ENCODE measurements at places on chromosomes 7 and 10.

DNA sequence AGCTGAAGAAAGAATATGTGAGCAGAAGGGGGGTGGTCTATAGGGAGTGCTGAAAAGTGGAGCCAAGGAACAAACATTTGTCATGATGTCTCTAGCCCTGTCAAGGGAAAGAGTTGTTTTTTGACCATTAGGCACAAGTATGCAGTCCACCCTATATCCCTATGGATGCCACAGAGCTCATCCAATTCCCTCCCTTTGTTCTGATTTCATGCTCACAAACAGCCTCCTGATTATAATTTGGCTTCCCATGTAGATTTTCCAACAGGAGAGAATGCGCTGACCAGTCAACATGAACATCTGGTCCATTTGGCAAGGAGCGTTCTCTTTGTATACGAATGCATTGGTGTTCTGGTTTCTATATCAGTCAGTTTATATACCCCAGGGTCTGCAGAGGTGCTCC is 12.1 kb upstream of the CEP41 start:
- no peak for DNase-seq

DNA sequence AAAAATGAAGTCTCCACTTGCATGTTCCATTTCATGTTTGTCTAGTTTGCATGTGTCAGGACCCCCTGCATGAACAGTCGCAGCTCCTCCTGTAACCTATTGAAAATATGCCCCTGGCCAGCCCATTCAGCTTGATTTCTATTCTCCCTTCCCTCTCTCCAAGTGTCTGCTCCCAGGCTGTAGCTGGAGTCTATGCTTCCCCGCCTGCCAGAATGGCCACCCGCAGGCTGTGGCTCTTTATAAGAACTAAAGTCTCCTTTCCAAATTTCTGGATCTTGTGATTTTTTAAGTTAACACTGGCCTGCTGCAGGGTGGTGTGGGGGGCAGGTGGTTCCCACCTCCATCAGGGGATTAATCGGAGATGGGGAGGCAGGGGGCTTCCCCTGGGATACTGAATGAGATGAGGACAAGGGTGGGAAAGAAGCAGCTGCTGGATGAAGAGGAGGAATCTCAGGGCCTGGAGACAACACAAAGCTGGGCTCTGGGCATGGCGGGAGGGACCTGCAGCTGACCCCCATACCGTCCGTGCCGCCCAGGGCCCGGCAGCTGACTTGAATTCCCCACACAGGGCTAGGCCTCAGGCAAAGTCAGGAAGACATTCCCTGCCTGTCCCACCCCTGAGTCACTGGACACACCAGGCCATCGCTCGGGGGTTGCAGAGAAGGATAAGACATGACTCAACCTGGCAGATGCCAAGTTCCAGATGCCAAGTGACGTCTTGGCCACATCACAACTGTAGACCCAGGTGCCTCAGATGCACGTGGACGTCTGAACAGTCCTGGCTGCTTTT is 399.5 kb upstream of the FOXK1 start:
- DNase-seq, result no peak

GRCh38 chr7:30352169-30352568 is 67.8 kb downstream of the ZNRF2 start:
- DNase-seq, result no peak

GRCh38 chr10:43235070-43235900 is 31.6 kb downstream of the RASGEF1A start:
- DNase-seq, result no peak

- no peak for DNase-seq
These were observed 49.5 kb upstream of the DNAJC1 start for GRCh38 chr10:22053048-22053447.

- no peak for DNase-seq
These were observed 1.2 kb downstream of the TSPAN12 start for GRCh38 chr7:120856621-120857352.

GRCh38 chr7:15515252-15515651 is 46.6 kb downstream of the AGMO start:
- DNase-seq, result no peak

DNA sequence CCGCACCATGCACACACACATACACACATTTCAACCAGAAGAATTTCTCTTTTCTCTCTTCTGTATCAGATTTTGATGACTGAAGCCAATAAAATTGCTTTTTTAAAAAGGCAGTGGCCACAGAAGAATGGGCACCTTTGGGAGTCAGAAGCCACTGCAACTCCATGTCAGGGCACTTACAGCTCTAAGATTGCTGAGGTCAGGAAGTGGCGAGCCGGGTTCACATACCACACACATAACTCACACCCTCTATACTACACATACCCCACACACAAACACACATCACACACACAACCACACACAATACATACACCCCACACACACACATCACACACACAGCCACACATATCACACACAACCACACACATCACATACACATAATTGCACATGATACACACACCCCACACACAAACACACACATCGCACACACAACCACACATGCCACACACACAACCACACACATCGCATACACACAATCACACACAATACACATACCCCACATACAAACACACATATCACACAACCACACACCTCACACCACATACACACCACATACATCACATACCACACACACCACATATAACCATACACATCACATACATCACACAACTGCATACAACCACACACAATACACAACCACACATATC is 31.2 kb downstream of the GPRIN2 start:
- DNase-seq, result no peak

DNA sequence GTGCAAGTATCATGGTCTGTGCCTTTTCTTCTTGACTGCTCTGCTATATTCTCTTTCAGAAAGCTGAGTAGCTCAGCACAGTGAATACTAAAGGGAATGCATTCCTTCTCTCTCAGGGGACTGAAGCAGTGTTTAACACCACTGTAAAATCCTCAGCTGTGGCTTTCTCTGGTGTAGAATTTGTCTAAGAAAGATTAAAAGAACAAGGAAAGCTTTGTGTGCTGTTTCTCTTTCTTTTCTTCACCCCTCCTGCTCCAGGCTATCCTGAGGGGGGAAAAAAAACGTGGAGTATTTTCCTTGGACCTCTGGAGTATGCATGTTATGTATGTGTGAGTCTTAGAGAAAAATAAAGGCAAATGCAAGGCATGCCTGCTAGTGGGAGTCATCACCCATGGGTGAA is 383.9 kb downstream of the AUTS2 start:
- no peak for DNase-seq

GRCh38 chr10:129883029-129883428 is 81.0 kb downstream of the EBF3 start:
- no peak for DNase-seq

- DNase-seq, result no peak
These were observed 19.8 kb downstream of the TSPAN13 start for GRCh38 chr7:16773326-16773725.

GRCh38 chr7:5634107-5634950 is 147.1 kb downstream of the RNF216 start:
- peak; percentile 70 for DNase-seq

DNA sequence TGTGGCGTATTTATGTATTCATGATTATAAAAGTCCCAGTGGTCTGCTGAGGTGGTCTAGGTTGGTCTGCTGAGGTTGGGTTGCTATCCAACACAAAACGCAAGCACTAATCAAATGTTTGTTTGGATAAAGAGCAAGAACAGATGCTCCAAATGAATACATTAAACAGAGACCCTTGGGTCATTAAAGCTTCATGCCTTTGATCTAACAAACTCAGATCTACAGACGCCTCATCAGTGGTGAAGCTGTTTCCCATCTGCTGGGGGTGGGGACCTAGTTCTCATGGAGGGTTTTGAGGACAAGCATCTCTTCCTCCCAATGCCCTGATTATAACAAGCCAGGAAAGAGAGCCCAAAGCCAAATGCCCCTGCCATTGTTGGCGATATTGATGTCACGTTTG is 786.7 kb downstream of the NRG3 start:
- no peak for DNase-seq

GRCh38 chr7:151405588-151405987 is 4.2 kb downstream of the WDR86 start:
- DNase-seq, result no peak

DNA sequence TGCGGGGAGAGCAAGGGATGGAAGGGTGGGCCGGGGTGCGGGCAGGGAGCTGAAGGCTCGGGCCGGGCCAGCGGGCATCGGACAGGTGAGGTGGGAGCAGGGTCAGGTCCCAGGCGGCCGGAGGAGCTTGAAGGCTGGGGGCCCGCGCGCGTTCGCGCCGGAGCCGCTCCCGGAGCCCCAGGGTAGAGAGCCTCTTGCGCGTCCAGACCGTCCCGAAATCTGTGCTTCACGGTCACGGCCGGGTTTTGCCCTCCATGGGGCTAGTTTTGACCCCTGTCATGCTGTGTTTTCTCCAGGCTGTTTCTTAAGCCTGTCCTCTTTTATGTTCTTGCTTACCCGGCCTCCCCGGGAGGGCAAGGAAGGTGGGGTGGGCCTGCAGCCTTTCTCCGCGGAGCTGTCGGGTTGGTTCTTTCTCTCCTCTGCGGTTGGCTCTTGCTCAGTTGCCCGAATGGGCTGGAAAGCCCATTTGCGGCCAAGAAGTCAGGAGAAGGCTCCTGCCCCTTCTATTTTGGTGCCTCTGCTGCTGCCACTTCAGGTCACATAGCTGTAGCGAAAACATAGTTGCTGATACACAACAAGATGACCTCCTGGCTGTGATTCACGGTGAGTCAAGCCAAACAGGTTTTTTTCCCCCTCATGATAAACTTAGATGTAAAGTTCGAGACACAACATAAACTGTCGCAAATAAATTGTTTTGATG is 650 bp downstream of the UBE2D1 start:
- no peak for DNase-seq

- no peak for DNase-seq
These were observed 14.5 kb upstream of the ZNF862 start for GRCh38 chr7:149823631-149824199.

GRCh38 chr10:2392145-2392812 is 655.0 kb upstream of the ADARB2 start:
- DNase-seq, result no peak

- no peak for DNase-seq
These were observed 13.2 kb downstream of the UBTD1 start for GRCh38 chr10:97511711-97512440.

GRCh38 chr10:111801841-111802240 is 381.7 kb downstream of the GPAM start:
- DNase-seq, result no peak

DNA sequence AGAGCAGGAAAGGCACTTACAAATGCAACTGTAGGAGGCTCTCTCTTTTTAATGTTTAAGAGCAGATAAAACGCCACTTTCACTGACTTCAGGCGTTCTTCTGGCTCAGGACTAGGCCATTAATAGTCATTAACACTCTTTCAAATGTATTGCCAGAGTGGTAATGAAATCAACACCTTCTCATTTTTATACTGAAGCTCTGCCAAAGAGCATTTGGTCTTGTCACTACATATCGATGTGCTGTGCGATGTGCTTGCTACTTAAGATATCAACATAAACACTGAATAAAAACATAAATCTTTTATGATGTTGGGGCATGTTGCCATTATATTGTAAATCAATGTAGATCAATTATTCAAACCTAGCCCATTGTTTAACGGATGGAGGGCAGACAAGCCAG is 634.7 kb downstream of the ARL4A start:
- DNase-seq, result no peak

DNA sequence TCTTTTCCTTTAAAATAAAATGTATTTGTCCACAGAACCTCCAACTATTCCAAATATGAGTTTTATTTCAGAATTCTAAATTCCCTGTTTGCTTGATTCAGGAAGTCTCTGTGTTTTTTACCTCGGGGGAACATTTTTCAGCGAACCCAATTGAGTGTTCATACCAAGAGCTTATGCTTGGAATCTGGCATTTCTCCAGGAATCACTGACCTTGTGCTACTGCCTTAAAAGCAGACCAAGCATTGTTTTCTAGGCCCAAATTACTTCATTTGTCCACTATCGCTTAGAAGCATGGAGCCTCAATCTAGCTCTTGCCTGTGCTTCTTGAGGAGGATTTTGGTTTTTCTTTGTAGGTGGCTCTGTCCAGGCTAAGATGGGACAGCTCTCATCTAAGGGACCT is 59.4 kb downstream of the EBLN1 start:
- DNase-seq, result no peak
